Activated naive CD4-positive, alpha-beta T cell treated with anti-CD3 and anti-CD28 coated beads, Interleukin-2, amount 50 U/mL, for 72 hours (primary cell): ENCODE measurements at places on chromosomes 3 and 15.
A peak's percentile ranks its signal among the peaks of the same experiment; 100 is the strongest.

DNA sequence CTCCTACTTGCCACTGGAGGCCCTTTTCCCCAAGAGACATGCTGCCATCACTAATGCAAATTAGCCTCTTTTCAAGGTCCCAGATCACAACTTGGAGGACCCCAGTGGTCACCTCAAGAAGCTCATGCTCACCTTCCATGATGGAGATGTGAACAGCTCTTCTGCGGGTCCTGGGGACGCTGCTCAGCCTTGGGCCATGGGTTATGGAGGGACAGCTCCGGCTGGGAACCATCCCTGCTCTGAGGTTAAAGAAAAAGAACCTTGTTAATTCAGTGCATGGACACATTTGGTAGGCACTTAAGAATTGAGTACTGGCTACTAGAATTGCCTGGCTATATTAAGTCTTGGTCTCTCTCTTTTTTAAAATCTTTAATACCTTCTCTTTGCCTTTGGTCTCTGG lies 56.8 kb downstream of the WDR76 start:
- no peak for DNase-seq

DNA sequence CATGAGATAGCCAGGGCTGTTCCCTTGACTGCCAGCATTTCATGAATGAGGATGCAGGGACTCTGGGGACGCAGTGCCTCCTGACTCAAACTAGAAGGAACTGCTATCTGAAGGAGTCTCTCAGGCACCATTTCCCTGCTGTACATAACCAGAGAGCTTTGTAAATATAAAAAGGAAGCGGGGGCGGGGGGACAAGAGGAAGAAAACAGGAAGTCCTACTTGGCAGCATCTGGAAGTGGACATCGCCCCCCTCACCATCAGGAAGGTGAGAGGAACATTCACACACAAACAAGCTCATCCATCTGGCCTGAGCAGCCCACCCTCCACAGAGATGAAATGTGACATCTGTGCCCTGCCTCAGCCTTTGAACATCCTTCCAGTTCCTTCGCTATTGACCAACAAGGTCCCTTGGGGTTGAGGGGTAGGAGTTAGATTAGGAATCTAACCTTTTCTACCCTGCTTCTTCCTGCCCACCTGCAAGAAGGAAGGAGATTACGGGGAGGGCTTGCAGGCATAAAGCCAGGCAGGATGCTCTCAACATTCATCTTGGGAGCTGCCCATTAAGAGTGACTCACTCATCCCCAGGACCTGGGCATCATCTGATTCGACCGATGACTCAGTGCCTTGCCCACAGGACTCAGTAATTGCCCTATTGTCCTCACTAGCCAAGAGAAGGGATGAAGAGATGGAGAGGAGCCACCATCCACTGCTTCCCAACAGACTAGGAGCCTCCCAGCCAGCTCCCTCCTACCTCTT lies 31.9 kb downstream of the SH3BP5 start:
- DNase-seq: no peak

- DNase-seq: no peak
Observed at GRCh38 chr15:87267798-87268197, 988.7 kb downstream of the NTRK3 start.

DNA sequence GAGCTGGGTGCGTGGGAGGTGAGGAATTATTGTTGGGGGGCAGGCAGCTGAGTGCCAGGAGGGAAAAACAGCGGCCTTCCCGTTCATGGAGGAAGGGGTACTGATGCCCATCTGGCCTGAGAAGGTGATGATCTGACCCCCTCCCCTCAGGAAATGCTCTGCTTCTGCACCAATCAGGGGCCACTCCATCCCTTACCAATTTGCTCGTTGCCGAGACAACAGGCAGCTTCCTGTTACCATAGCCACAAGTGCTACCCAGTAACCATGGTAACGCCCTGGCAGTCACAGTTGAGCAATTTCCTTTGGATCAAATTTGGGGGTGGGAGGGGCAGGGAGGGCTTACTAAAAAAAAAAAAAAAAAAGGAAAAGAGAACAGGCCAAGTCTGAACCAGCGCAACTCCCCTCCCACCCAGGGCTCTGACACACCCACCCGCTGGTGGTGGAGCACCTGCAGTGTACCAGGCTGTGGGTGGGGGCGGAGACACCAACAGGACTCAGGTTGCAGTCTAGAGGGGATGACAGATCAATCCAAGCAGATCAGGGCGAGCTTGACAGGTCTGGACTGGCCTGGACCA lies 13.7 kb downstream of the CELF6 start:
- DNase-seq: peak; percentile 14

GRCh38 chr3:16739541-16740105 lies 134.4 kb upstream of the DAZL start:
- no peak for DNase-seq
